ENCODE measurements at places on chromosomes 6 and 20.

GRCh38 chr6:110419028-110419739 is 3.8 kb upstream of the DDO start:
- DNase-seq: no peak

GRCh38 chr6:5172897-5173474 is 87.8 kb downstream of the LYRM4 start:
- DNase-seq: no peak

DNA sequence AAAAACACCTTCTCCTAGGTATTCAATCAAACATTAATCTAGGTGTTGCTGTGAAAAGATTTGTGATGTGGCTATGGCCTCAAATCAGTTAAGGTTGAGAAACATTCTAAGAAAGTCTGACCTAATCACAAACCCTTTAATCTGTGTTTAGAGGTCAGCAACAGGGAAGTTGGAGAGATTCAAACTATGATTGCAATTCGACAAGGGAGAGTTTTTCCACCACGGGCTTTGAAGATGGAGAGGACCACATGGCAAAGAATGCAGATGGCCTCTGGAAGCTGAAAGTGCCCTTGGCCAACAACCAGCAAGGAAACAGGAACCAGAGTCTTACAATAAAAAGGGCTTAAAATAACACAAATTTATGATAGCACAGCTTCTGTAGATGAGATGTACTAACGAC is 29.6 kb upstream of the LGSN start:
- DNase-seq: peak; percentile 37

GRCh38 chr6:16344756-16345155 is 106.4 kb downstream of the GMPR start:
- DNase-seq: peak; percentile 94

- DNase-seq: peak; percentile 41
These were observed 38.8 kb upstream of the ZFP64 start for GRCh38 chr20:52230409-52230808.

GRCh38 chr6:76861403-76861802 is 601.9 kb downstream of the HTR1B start:
- no peak for DNase-seq

- peak; percentile 72 for DNase-seq
These were observed 43.2 kb upstream of the BMP5 start for GRCh38 chr6:55918639-55919038.

- no peak for DNase-seq
These were observed 921.9 kb upstream of the EYS start for GRCh38 chr6:66628917-66629316.

- DNase-seq: no peak
These were observed 220.7 kb downstream of the ZFAND3 start for GRCh38 chr6:38040254-38040653.

- DNase-seq: no peak
These were observed 754 bp upstream of the TMEM170B start for GRCh38 chr6:11536795-11537194.

GRCh38 chr6:82761674-82762345 is 303.8 kb downstream of the UBE3D start:
- DNase-seq: peak; percentile 25

DNA sequence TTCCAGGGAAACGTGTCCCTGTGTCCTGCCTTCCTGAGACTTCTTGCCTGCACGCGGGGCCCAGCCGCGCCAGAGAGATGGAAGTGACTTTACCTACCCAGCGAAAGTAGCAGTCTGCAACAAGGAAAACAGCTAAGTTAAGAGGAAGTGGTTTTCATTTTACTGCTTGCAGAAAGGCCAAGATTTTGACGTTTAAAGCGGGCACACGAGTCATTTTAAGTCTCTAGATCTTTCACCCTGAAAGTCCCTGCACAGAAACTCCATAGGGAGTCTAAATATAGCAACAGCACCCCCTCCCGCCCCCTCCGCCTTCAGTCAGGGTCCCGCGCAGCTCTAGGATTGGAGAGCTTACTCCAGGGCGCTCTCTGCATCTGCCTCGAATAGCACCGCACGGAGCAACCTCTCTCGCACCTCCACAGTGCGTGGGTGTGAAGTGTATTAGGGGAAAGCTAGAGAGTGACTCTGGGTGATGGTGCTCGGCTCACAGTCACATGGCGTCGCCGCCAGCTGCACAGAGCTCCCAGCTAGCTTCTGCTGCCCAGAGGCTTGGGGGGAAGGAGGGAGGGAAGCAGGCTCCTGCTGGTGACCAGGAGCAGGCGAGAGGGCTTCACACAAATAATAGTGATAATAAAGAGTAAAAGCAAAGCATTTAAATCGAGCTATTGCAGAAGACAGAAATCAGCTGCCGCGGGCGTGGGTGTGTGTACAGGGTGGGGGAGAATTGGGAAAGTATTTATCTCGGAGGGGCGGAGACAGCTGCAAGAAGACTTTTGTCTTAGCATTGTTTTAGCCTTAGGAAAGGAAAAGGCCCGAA is 1.8 kb upstream of the KCNQ5 start:
- DNase-seq: peak; percentile 56

DNA sequence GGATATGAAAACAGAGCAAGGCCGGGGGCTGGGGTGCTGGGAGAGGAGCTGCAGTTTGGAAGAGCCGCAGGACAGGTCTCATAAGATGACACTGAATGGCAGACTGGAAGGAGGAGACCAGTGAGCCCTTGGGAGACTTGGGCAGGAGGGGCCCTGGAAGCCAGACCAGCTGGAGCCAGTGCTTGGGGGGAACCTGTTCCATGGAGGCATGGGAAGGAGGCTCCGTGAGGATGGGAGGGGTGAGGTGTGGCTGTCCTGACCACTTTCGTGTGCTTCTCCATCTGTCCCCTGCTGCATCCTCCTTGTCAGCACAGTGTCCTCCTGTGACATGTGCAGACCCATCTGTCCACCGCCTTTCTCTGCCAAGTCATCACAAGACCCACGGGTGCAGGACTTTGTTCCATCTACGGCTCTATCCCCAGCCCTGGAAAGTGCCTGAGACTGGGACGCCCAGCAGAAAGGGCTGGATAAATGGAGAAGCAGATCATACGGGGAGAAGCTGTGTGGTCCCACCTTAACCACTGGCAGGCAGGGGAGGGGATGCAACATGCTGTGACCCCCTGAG is 84.8 kb upstream of the MPC1 start:
- no peak for DNase-seq

GRCh38 chr6:130362128-130362527 is 3.7 kb upstream of the TMEM200A start:
- DNase-seq: no peak

DNA sequence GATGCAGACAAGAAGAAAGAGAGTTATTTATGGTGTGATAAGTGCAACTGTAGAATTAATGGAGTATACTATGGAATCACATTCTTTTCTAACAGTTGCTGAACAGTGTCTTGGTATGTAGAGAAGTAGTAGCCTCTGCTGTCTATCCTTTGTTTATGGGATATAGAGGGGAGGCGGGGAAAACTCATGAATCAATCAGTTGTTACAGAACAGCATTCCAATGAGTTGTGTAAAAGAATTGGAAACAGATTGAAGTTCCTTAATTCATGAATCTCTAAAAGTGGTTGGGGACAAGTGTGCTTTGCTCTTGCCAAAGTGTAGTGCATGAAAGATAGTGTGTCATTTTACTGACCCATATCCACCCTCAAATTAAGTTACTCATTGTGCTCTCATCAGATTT is 77.7 kb downstream of the FLRT3 start:
- DNase-seq: peak; percentile 27

DNA sequence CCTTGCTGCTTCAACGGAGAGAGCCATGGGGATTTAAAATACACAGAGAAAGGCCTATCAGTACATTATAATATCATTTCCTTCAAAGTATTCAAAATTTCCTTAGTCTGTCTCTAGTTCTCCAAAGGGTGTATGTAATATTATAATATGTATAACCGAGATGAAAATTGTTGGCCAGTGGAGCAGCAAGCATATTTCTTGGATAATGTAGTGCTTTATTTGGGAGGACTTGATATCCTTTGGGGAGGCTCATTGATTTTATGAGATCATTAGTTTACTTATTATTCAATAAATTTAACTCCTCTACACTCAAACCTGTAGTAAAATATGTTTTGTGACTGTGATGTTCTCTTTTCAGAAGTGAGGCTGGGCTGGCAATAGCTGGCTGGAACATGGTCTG is 802.9 kb upstream of the FLRT3 start:
- DNase-seq: no peak

GRCh38 chr6:119147101-119148053 is 68.9 kb upstream of the FAM184A start:
- DNase-seq: peak; percentile 97

DNA sequence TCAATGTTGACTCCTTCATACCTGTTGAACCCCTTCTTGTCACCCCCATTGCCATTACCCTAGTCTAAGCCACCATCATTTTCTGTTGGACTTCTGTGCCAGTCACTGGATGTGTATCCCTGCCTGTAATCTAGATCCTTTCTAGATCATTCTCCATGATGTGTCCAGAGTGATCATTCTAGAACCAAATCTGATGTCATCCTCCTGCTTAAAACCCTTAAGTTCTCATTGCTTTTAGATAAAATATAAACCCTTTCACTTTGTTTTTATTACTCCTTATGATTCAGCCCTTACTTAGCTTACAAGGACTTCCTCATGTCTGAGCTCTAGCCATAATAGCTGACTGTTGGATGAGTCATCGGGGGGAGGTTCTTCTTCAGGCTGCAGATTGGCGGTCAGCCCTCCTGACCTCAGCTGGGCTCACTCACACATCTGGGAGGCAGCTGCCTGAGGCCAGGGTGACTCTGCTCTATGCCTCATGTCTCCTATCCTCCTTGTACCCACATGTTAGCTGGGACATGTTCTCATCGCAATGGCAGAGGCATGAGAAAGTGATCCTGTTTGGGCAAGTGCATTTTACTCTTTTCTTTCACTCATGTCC is 287.6 kb downstream of the ESR1 start:
- peak; percentile 100 for DNase-seq

- no peak for DNase-seq
These were observed 103.2 kb upstream of the SSTR4 start for GRCh38 chr20:22931653-22932608.

DNA sequence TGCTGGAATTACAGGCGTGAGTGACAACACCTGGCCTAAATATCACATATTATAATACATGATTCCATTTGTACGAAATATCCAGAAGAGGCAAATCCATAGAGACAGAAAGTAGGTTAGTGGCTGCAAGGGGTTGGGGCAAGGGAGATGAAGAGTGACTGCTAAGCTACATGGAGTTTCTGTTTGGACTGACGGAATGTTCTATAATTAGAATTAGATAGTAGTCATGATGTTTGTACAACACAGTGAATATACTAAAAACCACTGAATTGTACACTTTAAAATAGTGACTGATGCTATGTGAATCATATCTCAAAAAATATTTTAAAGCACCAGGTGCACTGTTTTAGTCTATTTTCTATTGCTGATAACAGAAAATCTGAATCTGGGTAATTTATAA is 3.7 kb upstream of the HEBP2 start:
- peak; percentile 47 for DNase-seq

DNA sequence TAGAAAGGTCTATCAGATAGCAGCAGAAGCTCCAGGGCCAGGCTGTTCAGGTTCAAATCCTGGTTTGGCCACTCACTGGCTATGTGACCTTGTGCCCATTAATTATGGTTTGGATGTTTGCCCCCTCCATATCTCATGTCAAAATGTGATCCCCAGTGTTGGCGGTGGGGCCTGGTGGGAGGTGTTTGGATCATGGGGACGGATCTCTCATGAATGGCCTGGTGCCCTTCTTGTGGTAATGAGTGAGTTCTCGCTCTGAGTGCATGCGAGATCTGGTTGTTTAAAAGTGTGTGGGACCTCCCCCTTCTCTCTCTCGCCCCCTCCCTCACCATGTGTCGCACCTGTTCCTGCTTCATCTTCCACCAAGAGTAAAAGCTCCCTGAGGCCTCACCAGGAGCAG is 240.9 kb downstream of the LRFN2 start:
- DNase-seq: no peak

GRCh38 chr20:41275301-41275731 is 42.2 kb downstream of the ZHX3 start:
- peak; percentile 79 for DNase-seq

DNA sequence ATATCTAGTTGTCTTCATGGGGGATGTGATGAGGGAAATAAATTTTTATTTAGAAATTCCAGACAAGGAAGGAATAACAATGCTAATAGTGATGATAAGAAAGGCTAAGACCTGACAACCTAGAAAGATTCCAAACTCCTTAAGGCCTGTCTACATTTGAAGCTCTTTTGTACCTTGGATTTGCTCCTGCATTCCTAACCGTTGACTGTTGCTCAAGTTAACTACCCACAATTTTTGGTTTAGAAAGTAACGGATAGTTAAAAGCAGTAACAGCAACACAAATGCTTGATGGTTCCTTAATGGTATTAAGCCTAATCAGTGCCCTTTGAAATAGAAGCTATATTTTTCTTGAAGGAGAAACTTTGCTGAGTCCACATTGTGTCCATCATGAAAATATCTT is 52.9 kb downstream of the TRMT11 start:
- peak; percentile 62 for DNase-seq

GRCh38 chr6:95596021-95596420 is 18.7 kb downstream of the MANEA start:
- no peak for DNase-seq

- no peak for DNase-seq
These were observed 87.9 kb upstream of the BMP5 start for GRCh38 chr6:55963301-55963700.

DNA sequence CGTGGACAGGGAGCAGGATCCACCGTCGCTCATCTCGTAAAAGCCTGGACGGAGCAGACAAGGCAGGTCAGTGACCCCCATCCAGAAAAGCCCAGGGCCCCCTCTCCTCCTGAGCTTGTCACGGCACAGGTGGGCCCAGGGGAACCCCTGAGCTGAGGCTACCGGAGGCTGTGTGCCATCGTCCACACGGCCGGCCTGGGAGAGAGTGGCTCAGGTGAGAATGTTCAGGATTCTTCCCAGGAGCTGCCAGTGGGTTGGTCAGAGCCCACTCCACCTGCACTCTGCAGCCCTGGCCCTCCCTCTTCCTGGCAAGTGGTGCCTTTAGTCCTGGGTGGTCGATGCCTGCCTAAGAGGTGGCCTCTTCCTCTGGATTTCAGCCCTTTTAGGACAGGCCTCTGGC is 9.2 kb downstream of the DACT2 start:
- DNase-seq: no peak

DNA sequence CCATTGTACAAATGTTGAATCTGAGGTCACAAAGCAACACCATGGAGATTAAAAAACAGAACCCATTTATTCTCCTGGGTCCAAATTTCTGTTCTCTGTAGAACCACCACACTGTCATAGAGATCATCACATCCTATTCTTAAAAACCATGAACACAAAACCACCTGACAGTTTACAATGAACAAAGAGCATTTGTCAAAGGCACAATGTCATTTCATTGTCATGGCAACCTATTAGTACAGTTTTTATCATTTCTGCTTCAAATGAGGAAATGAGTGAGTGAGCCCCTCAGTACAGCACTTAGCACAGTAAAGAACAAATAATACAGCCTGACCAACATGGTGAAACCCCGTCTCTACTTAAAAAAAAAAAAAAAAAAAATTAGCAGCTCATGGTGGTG is 23.1 kb upstream of the LAMP5 start:
- DNase-seq: no peak

DNA sequence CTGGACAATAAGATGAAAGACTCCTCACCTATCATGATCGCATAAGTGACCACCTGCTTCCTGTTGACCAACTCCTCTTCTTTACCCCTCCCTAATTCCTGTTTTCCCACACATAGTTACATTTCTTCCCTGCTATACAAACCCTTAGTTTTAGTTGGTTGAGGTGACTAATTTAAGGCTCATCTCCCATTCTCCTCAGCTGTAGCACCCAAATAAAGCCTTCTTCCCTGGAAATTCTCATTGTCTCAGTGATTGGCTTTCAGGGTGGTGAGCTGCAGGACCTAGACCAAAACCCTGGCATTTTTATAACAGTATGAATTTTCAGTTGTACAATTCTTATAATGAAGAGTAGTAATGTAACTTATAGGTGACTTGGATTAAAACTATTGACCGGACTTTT is 2.1 kb downstream of the FKBP1C start:
- DNase-seq: no peak
